ENCODE measurements at places on chromosomes 2 and 18.

DNA sequence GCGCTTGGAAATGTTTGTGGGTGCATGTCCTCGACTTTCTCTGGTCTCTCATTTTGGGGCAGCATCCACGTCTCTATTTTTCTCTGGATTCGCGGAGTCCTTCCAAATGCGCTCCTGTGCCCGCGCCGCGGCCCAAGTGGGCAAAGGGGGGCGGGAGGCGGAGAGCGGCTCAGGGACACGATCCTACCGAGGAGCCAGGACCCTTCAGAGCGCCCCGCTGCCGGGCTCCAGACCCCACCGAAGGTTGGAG lies 990 bp downstream of the EPAS1 start:
- no peak for DNase-seq

- DNase-seq: no peak
Measured at GRCh38 chr2:109442715-109443319, 170.9 kb downstream of the SEPTIN10 start.

DNA sequence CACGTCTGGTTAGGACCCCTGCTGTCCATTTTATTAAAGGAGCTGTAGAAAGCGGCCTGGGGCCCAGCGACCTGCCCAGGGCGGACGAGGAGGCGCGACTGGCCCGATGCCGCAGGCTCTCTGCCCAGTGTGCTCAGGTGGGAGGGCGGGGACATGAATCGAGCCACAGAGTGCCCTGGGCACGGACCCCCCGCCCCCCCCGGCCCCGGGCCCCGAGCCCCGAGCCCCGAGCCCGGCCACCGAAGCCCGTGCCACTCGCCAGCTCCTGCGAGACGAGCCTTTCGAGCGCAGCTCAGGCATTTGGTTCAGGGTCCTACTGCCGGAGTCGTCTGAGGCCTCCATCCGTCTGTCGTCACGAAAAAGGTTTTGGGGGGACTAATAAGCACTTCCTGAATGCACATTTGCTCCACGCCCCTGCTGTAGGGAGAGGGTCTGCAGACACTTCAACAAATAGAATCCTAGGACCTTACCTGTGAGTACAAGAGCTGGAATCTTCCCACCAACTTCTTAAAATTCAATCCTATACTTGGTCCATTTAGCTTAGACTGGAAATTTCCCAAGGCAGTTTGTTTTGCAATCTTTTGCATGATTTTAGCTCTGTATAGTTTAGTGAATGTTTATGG lies 602 bp upstream of the ADAM17 start:
- peak; percentile 43 for DNase-seq

GRCh38 chr2:64036034-64036705 lies 16.9 kb upstream of the VPS54 start:
- DNase-seq: no peak
